Uterus (tissue), 4 donors: ENCODE measurements at places on chromosomes 11 and 22.
A peak's percentile ranks its signal among the peaks of the same experiment; 100 is the strongest.

DNA sequence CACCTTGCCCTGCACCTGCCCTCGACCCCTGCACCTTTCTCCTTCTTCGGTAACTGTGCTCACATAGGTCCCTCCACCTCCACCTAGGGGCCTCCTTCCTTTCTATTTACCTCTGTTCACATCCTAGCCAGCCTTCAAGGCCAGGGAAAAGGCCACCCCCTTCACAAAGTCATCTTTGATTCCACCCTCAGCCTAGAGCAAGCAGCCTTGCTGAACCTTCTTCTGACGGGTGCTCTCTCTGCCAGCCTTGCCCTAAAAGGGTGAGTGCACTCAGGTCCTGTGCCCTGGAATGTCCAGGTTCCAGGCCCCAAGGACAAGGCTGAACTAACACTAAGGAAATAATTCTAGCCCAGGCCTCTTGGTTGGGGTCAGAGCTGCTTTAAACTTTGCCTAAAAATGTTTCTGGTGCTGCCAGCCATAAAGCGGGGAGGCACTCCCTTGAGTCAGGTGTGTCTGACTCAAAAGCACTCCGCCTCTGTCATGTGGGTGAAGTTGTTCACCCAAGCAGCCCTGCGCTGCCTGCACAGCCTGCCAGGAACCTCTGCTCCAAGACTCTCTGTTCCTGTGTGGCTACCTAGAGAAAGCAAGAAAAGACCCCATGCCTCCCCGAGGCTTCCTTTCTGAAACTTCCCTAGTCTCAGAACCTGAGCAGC lies 9.2 kb upstream of the FAM83F start:
- DNase-seq, result no peak

- no peak for DNase-seq
These were observed 88.5 kb downstream of the MYEOV start for GRCh38 chr11:69382131-69383128.

GRCh38 chr11:123061403-123062157 lies at the start of gene HSPA8:
Gene HSPA8, minus strand, starts transcription at chr11:123062136. Its CDS starts 812 bp downstream, at chr11:123061324.
- peak; percentile 76 for DNase-seq

DNA sequence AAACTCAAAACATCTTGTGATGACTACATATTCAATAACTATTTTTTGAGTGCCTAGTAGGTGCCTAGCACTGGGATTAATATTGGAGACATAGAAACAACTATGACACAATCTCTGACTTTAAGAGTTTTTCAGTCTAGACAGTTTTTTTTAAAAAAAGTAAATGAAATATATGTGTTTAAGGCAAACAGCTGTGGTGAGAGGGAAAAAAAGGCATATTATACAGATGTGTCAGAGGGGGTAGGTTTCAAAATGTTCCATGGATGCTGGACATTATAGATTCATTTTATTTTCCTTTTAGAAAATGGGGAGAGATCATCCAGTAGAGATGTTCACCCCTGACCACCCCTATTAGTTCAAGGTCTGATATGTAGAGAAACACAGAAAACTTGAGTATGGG lies 90.8 kb downstream of the LUZP2 start:
- no peak for DNase-seq

DNA sequence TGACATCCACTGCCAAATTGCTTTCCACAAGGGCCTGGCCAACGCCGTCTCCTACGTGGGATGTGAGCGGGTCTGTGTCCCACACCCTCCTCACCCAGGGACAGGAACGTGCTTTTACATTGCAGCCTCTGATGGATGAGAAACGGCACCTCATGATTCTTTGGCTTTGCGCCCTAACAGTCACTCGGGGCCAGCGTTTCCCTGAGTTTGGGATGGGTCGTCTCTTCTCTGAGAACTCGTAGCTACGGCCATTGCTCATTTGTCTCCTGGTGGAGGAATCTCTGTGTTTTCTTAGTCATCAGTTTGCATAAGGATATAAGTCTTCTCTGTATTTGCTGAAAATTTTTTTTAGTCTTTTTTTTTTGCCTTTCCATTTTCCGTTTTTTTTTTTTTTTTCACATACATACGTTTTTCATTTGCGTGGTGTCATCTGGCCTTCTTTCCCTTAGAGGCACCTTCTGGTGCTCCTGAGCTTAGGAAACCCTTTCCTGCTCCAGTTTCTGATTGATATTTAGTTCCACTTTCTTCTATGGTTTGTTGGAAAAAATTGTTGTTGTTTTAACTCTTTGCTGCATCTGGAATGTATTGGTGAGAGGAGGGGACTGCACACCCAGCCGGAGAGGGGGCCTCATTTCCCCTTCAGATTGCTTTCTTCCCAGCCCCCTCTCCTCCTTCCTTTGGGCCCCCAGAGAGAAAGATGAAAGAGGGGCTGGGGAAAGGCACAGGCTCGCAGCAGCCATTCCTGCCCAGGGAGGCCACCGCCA lies 12.0 kb downstream of the TNNT3 start:
- DNase-seq, result peak; percentile 56

GRCh38 chr11:121482231-121483129 lies 29.7 kb upstream of the SORL1-AS1 start:
- DNase-seq, result no peak

- no peak for DNase-seq
These were observed 32.3 kb upstream of the OR56A1 start for GRCh38 chr11:6062691-6063358.

- no peak for DNase-seq
These were observed 239.0 kb upstream of the CCDC179 start for GRCh38 chr11:23099256-23099655.

DNA sequence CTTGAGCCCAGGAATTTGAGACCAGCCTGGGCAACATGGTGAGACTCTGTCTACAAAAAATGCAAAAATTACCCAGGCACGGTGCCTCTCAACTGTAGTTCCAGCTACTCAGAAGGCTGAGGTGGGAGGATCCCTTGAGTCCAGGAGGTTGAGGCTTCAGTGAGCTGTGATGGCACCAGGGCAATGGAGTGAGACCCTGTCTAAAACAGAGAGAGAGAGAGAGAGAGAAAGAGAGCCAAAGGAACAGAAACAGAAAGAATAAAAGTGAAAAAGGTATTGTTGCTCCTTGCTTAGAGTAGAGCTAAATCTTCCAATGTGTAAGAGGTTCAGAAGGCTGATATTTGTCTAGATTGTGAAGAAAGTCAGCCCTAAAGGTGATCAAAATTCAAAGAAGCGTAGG lies 8.9 kb upstream of the ETS1 start:
- DNase-seq, result no peak

GRCh38 chr22:18929459-18929858 lies 6.6 kb downstream of the PRODH start:
- DNase-seq, result no peak

- DNase-seq, result no peak
These were observed 13.8 kb downstream of the OR5B21 start for GRCh38 chr11:58494101-58494500.

- DNase-seq, result no peak
These were observed 720 bp upstream of the MPZL2 start for GRCh38 chr11:118264569-118265465.

GRCh38 chr11:10605941-10606381 lies 37.5 kb upstream of the LYVE1 start:
- no peak for DNase-seq

- DNase-seq, result no peak
These were observed 7.5 kb upstream of the MYH9 start for GRCh38 chr22:36395055-36395849.

- DNase-seq, result no peak
These were observed 424.9 kb downstream of the INSC start for GRCh38 chr11:15539645-15540044.
